ENCODE measurements at places on chromosomes 3 and 15.

GRCh38 chr3:59262076-59262498 lies 212.3 kb upstream of the CFAP20DC start:
- DNase-seq: no peak

DNA sequence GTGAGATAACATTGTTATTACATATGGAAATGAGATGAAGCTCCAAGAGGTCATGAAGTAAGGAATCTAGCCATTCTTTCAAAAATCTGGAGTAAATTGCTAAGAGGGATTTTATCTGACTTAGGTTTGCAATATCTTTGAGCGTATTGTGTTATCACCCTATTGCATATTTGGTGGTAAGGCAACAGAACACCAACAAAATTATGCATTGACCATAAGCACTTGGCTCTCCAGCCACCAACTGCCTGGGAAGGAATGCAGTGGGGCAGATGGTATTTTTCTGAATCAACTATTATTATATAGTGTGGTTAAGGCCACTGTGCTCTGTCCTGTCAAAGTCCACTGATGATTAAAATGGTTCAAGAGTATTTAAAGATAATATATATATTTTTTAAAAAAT lies 287.9 kb upstream of the SEMA6D start:
- no peak for DNase-seq

GRCh38 chr3:152742368-152743347 lies 92.3 kb upstream of the P2RY1 start:
- DNase-seq: no peak

- DNase-seq: no peak
These were observed 857.8 kb downstream of the TUSC7 start for GRCh38 chr3:117567382-117567781.

GRCh38 chr3:32972482-32973146 lies 21.2 kb downstream of the CCR4 start:
- DNase-seq: no peak

DNA sequence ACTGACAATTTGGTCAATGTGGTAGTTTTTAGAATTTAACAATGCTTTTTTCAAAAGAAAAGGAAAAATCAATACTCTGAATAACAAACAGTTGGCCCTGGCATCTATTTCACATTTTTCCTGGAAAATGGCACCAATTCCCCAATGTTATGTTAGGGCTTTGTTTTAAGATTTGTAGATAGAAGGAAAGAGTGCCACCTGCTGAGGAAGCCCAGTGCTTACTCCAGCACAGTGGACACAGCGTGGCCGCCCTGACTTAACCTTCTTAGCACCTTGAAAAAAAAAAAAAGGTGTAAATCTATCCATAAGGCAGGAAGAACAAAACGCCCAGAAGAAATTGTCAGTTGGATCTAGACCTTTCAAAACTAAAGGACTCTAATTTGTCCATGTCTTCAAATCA lies 110.7 kb upstream of the CNTN4 start:
- peak; percentile 0 for DNase-seq

- DNase-seq: no peak
These were observed 26.0 kb downstream of the DCBLD2 start for GRCh38 chr3:98875535-98875934.

DNA sequence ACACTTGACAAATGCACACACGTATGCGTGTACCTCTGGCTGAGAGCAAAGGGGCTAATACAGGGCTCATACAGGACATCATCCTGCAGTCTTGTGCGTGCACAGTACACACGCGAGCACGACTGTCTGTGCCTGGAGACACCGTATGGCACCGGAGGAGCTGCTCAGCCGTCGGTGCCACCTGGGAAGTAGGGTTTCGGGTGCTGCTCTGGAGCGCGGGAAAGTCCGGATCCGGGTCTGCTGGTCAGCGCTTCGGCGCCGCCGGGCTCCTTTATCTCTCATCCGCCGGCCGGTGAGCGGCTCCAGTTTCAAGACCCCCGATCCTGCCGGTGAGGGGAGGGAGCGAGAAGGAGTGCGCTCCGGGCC lies 9.3 kb downstream of the FOXL2 start:
- no peak for DNase-seq

GRCh38 chr3:141659821-141660613 lies 78.1 kb upstream of the RNF7 start:
- peak; percentile 45 for DNase-seq

- DNase-seq: no peak
These were observed 280.5 kb downstream of the TBL1XR1 start for GRCh38 chr3:176916777-176917176.

GRCh38 chr3:73030073-73030597 lies 31.3 kb upstream of the EBLN2 start:
- DNase-seq: no peak

DNA sequence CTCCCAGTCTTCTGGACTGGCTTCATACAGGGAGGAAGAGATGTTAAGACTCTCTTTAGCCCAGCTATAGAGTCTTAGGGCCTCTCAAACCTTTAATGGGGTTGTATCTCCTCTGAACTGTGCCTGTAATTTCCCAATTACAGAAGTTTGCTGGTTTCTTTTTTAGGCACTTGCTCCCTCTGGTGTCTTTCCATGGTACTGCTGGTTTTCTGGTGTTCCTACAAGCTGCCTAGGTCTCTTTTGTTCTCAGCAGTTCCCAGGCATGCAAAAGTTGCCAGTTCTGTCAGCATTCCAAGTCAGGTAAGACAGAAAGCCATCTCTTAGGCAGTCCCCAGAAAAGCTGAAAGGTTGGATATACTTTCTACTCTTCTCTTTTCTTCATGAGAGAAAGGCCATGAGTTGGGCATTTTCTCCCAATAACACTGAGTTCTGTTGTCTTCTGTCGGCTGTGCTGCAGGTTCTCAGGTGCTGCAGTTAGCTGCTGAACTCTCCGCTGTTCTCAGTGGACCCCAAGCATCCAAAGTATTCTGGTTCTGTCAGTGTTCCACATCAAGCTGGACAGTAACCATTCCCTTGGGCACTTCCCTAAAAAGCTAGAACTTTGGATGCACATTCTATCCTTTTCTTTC lies 54.4 kb upstream of the EHHADH start:
- DNase-seq: peak; percentile 31

- no peak for DNase-seq
These were observed 25.3 kb downstream of the UBXN7 start for GRCh38 chr3:196406811-196407470.

GRCh38 chr15:45660231-45660979 lies 25.6 kb downstream of the SQOR start:
- DNase-seq: no peak

DNA sequence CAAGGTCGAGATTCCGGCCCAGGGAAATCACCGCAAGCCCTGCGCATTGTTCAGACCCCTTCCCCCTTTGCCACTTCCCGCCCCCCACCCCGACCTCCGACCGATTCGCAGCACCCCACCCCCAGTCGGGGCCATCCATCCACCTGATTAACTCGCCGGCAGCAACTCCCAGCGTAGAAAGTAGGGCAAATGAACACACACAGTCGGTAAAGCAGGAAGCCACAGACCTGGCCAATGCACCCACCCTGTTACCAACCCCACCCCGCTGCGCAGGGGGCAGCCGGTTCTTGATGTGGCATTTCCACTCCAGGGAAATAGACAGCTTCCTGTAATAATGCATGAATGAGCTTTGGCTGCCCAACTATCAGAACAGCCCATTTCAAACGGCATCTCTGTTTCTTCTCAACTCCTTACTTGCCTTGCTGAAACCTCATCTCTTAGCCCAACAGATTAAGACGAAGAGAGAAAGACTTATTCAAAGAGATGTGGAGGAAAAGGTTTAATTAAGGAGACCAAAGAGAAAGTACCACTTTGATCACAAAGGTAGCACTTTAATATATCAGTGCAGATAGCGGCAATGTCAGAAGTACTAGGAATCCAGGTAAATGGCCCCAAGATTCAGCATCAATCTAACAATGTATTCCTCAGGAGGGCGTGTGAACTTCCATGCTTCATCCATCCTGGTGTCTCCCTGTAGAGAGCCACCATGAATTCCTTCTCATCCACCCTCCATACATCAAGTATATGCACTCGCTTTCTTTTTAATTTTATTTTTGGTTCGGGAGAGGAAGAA lies 1.9 kb downstream of the TNIK start:
- peak; percentile 53 for DNase-seq

DNA sequence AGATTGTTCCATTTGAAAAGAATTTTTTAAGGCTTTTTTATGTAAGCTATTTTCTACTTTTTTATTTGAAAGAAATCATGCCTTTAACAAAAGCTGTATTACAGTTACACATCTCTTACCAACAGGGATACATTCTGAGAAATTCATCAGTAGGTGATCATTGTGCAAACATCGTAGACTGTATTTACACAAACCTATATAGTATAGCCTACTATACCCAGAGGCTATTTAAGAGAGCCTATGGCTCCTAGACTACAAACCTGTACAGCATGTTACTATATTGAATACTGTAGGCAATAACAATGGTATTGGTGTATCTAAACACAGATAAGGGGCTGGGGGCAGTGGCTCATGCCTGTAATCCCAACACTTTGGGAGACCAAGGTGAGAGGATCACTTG lies 43.1 kb downstream of the PEAK1 start:
- no peak for DNase-seq

DNA sequence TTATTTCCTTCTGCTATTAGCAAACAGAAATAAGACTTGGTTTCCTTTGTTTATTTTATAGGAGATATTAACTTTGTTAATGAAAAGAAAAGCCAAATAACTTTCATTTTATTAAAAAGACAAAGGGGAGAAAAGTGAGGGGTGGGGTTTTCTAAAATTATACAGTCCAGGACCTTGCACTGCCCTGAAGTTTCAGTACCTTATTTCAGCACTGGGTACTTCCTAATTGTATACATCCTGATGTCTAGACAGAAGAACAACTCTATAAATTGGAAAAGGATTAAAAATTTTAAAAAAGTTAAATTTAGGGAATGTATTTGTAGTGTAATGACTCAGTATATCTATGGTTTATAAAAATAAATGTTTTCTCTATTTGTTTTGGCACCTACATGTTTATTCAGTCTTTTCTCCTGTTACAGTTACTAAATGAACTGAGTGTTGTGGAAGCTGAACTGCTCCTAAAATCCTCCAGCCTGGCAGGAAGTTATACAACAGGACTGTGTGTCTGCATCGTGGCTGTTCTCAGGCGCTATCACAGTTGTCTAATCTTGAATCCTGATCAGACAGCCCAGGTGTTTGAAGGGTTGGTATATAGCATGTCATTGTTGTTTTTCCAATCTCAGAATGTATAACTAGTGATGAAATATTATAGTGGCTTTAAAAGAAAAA lies 27.6 kb upstream of the P2RY13 start:
- DNase-seq: peak; percentile 27

DNA sequence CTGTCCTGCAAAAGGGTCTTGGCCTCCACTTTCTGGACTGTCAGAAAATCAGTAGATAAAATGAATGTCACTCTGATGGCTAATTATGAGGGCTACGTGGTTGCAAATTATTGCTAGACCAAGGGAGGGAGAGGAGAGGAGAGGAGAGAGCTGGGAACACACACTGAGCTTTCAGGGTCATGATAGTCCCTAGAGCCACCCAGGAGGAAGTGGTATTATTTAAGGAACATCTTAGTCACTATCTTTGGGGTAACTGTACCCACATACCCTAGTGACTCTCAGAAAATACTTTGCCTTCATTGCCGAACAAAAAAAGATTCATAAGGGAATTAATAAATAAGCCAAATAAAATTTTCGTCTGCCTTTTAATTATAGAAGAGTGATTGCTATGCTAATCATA lies 642.3 kb upstream of the CFAP20DC start:
- no peak for DNase-seq

DNA sequence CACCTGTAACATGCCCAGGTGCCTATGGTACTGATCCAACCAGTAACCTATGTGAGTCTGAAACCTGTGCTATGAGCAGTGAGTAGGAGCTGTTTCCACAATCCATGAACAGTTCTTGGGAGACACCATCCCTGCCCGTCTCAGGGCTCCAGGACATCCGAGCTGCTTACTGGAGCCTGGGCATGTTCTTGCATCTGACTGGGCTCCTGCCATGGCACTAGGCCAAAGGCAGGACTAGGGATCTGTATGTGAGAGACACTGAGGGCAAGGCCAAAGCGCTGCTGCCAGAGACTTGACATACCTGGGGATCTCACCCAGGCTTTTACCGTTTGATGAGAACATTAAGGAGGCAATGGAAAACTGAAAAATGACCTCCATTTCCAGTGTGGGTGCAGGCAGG lies 59.8 kb downstream of the WDR76 start:
- DNase-seq: no peak

- DNase-seq: peak; percentile 49
These were observed 40.7 kb downstream of the TNIK start for GRCh38 chr3:171419457-171419856.

GRCh38 chr15:55628369-55628730 lies 40.2 kb upstream of the PYGO1 start:
- no peak for DNase-seq

GRCh38 chr3:123353227-123353849 lies 95.6 kb downstream of the ADCY5 start:
- DNase-seq: no peak

DNA sequence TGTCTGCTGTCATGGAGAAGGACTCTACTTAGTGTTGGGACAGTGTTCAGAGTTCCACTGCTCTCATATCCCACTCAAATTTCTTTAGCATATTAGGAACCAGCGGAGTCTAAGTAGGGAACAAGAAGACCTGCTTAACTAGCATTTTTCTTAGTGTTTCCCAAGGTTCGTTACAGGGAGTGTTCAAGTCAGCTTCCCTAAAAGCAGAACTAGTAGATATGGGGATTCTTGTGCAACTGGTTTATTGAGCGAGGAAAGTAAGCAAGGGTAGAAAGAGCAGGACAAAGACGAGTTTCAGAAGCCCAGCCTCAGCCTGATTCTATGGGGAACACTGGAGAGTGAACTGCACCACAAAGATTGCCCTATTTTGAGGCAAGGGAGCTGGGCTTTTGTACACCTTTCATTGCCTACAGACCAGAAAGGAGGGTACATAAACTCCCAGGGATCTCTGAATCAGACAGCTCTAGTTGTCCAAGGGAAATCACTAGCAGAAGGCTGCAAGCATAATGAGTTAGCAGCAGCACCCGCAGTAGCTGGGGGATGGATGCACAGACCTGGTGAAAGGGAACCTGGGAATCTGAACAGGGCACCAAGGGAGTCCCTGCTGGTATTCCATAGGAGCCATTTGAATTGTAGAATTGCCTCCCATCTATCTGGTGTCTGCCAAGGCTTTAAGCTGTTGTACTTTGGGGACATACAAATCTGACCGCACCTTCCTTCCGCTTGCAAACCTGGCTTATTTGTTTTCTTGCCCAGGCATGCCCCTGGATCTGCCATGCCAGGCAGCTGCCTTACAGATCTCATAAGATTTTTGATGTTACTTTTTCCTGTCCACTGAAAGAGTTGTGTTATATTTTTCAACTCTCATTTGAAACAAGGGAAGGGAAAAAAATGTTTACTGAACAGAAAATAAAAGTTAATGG lies 15.1 kb downstream of the CMTM7 start:
- peak; percentile 22 for DNase-seq

All from midbrain (tissue), 1 donor.